Stromal cell of bone marrow (primary cell): ENCODE measurements at places on chromosomes 11 and 22.

- DNase-seq = no peak
Measured at GRCh38 chr11:114115451-114115928, 56.0 kb downstream of the ZBTB16 start.

DNA sequence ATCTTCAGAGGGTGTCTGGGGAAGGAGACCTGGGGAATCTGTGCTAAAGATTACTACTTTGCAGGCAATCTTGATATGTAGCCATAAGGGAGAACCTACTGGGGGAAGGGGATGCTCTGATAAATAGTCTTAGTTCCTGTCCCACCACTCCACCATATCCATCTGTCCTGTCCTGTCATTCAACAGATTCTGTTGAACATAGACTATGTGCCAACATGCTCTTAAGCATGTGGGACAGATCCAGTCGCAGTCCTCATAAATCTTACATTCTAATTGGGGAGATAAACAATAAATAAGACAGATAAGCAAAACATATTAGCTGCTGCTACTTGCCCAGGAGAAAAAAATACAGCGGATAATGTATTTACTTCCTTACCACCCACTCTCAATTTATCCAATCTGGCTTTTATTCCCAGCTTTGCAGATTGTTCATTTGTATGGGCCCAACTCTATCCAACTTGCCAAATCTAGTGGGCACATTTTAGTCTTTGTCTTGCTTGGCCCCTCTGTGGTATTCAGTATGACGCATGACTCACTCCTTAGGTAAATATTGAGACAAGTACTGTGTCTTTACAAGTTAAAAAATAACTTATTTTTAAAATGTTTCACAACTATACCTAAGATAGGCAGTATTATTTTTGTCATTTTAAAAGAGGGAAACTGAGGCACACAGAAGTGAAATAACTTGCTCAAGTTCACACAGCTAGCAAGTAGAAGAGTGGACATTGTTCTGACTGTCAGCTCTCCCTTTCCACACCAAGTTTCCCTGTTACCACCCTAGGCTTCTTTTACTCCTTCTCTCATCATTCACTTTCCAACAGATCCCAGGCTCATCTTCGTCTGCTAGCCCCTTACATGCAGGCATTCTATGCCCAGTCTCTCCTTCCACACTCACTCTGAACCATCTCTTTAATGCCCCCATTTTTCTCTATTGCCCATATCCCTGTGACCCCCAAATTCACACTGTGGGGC lies 133.6 kb upstream of the SESN3 start:
- peak; percentile 17 for DNase-seq

DNA sequence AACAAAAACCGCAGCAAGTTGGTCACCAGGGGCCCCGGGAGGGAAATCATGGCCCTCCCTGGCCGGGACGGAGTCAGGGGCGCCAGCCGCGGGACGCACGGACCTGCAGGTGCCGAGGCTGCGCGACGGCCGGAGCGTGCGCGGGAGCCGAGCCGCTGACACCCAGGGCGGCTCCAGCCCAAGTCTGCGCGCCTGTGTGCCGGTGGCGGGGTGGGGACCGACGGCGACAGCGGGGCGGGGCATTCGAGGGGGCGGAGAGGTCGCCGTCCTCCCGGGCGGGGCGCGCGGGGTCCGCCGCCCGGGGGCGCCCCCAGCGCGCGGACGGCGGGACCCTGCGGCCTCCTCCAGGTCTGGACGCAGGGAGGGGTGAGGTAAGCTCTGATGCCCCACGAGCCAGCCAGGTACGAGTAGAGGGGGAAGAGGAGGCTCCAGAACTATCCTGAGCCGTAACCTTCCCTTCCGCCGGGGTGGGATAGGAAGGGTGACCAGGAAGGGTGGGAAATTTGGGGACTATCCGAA lies at the start of gene ESAM:
Gene ESAM, minus strand, starts transcription at position 186 of the 519 bp plus-strand sequence. Its CDS starts 136 bp downstream, at position 50.
- DNase-seq = no peak

- DNase-seq = peak; percentile 58
Measured at GRCh38 chr11:92123540-92123939, 101.1 kb upstream of the FAT3 start.

- DNase-seq = peak; percentile 43
Measured at GRCh38 chr11:94862926-94863880, 95.0 kb downstream of the AMOTL1 start.

DNA sequence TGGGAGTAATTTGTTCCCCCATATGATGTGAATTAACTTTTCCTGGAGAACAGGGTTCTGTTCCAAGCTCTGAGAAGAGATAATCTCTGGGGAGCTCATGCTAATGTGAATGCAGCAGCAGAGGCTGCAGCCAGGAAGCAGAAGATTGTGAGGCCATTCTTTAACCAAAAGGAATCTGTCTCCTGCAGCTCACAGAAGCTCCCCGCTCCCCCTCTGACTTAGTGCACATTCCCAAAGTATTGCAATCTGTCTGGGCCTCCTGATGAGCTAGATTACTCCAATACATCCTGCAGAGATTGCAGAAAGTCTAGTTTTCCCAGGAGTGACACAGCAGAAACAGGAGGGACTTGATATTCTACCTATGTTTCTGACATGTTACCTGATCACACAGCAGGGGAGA lies 420.6 kb upstream of the FAT3 start:
- peak; percentile 15 for DNase-seq

DNA sequence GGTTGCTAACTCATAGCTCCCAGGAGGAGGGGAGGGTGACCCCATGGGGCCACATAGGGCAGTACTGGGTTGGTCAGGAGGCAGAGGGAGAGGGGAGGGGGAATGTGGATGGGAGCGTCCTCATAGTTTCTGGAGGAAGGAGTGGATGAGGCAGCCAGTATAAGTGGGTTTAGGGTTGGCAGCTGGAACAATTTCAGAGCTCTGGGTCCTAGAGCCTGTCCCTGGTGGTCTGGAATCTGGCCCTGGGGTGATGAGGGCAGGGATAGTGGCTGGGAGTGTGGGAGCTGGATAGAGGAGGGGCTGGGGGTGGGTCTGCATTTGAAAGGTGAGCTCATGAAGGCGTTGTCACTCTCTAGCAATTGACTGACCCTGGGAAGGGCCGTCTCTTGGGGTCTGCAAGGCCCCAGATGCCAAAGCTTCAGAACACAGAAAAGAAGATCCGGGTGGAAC lies 5.3 kb upstream of the MRGPRG start:
- DNase-seq = no peak

- no peak for DNase-seq
Measured at GRCh38 chr22:24997023-24997422, 44.5 kb downstream of the KIAA1671 start.

DNA sequence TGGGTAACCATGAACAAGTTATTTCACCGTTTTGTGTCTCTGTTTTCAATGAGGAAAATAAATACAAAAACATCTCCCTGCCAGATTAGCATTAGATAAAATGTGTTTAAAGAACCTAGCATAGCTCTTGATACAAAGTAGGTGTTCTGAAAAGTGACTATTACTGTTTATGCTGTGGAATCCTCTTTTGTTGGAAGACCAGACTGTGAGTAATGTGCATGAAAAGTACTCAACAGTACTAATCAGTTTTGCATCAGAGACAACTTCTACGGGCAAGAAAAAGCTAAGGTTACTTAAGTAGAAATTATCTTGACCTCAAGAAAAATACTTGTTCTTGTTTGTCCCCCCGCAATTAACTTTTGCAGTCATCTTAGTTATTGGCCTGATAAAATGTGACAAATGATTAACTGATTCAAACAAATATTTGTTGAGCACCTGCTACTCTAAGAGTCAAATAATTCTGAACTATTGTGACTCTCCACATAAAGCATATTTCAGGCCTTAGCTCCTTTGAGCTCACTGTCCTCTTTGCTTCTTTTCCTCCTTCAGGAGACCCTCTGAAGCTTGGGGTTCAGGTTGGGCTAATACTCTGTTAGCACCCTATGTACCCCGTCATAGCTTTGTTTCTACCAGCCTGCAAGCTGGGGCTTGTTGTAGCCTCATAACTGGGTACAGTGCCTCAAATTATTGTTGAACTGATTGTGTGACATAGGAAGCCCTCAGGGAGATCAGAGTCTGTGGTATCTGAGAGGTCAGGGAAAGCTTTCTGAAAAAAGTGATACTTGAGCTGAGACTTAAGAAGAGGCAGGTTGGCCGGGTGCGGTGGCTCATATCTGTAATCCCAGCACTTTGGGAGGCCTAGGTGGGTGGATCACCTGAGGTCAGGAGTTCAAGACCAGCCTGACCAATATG lies 24.5 kb downstream of the DIXDC1 start:
- DNase-seq = no peak

DNA sequence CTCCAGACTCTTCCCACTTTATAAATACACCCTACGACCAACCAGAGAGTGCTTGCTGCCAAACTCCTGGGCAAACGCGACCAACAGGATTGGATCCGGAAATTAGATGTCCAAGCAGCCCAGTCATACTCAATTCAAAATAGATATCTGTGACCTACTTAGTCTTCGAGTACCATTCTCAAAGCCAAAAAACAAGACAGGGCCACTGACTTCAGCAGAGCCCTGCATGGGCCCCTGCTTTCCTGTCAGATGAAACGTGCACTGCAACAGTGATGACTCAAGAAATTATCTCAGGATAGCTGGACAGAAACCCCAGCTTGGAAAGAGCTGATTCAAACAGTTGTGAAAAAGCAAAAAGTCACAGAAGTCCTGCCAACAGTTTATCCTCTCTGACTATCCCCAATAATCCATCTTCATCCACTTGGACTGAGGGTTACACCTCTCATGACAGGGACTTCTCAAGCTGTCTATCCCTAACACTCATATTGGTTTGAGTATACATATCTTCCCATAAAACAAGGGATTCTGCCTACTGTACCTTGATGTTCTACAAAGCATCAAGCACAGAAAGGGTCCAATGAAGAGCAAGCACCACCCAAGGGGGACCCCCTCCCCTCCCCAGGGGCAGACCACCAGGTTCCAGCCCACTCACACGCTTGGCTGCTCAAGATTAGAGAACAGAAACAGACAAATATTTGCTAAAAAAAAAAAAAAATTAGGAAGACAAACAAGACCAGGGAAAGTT lies 17.4 kb downstream of the SMCO4 start:
- DNase-seq = peak; percentile 47

DNA sequence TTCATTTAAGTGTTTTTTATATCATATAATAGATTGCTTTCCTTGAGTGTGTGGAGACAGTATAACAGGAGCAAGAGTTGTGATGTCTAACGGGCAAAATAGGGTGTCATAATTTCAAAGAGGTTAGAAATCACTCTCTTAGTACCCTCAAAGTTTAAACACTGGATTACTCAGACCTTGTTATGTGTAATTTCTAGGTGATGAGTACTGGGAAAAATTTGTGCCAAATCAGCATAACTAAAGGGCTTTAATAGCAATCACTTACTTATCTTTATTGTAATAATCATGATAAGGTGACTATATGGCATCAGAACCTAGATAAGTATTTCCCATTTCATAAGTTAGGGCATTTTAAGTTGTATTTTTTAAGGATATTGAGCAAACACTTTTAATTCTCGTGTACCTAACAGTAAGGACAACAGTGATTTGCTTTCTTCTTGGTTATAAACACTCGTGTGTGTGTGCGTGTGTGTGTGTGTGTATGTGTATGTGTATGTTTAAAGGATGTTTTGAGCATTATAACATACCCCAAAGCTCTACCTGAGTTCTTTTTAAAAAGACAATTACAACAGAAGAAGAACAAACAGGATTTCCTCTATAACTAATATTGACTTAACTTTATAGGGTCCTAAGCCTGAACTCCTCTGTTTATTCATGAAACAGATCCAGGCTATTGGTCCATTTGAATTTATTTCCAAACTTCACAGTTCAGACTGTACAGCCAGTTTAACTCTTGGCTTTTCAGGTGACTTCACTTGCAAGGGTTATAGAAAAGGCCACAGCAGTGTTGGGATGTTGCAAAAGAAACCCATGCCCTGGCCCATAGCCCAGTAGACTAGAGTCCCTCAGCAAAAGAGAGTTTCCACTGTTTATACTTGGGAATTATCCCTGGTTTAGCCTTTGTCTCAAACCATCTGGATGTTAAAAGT lies 23.7 kb upstream of the PDE3B start:
- no peak for DNase-seq
